ENCODE measurements at places on chromosomes 3 and 15.

- peak; percentile 76 for DNase-seq
Measured at GRCh38 chr3:190513409-190514370, at the start of gene IL1RAP. Gene IL1RAP, plus strand, starts transcription at chr3:190514085. Its CDS starts 50,205 bp downstream, at chr3:190564290.

- DNase-seq: no peak
Measured at GRCh38 chr15:67019884-67020520, 45.4 kb upstream of the SMAD3 start.

- no peak for DNase-seq
Measured at GRCh38 chr3:181998828-181999227, 287.1 kb downstream of the SOX2 start.

DNA sequence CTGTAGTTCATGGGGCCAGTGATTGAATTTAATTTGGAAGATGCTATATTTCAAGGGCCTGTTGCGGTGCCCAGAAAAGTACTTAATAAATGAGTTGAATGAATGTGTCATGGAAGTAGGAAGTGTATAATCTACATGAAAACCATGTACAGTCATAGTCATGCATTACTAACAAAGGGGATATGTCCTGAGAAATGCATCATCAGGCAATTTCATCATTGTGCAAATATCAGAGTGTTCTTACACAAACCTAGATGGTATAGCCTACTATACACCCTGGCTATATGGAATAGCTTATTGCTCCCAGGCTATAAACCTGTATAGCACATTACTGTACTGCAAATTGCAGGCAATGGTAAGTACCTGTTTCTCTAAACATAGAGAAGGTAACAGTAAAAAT is 10.7 kb upstream of the MYO5C start:
- no peak for DNase-seq

DNA sequence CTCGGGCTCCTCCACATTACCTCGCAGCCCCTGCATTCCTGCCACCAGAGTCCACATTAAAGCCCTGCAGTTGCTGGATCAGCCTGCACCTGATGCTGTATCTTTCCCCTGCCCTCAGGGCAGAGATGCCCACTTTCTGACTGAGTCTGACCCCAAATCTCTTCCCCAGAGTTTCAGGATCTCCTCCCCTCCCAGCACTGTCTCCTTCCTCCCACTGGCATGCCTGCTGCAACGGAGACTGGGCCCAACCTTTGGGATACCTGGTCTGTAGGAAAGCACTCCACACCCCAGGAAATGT is 20.6 kb upstream of the GP9 start:
- DNase-seq: no peak

DNA sequence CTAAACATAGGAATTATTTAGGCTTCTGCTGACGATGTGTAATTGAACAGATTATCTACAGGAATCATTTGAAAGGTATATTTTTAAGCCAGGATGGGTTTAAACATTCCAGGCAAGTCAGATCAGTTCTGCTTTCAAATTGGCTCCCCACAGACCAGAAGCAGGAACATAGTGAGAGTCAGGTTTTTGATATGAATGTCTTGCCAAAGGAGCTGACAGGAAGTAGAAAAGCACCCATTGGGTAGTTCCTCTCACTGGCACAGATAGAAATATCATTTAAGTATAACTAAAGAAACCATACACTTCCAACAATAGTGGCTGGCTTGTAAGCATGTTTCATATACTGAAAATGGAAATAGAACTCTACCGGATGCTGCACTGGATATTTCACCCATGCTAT is 95.2 kb downstream of the CLDN1 start:
- DNase-seq: no peak

Measured in D721Med (cell line).